ENCODE measurements at places on chromosomes 12 and 14. TPM values are rescaled to one million over a fixed set of nuclear protein-coding genes. Genes with fewer than 3 reads are reported as not detected.

The RPS6KL1 gene
- total RNA-seq: 12.3 TPM

The MSRB3 gene
- total RNA-seq: 35.1 TPM

The ZDHHC17 gene
- 28.3 TPM for total RNA-seq

The LRRC10 gene
- not detected for total RNA-seq

The TAS2R7 gene
- total RNA-seq: not detected

All from MCF 10A (cell line).